ENCODE measurements at places on chromosomes 12 and 14.

DNA sequence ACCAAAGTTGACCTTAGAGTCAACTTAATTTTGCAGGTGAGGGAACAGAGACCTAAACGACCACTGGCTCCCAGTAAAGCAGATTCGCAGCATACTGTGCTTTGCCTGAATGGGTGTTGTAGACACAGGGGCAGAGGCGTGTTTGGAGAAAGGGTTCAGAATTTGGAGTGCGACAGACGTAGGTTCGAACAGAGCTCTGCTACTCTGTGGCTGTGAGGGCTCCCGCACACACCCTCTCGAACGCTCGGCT, 243 bp upstream of the TOMM20L start:
- no peak for DNase-seq

DNA sequence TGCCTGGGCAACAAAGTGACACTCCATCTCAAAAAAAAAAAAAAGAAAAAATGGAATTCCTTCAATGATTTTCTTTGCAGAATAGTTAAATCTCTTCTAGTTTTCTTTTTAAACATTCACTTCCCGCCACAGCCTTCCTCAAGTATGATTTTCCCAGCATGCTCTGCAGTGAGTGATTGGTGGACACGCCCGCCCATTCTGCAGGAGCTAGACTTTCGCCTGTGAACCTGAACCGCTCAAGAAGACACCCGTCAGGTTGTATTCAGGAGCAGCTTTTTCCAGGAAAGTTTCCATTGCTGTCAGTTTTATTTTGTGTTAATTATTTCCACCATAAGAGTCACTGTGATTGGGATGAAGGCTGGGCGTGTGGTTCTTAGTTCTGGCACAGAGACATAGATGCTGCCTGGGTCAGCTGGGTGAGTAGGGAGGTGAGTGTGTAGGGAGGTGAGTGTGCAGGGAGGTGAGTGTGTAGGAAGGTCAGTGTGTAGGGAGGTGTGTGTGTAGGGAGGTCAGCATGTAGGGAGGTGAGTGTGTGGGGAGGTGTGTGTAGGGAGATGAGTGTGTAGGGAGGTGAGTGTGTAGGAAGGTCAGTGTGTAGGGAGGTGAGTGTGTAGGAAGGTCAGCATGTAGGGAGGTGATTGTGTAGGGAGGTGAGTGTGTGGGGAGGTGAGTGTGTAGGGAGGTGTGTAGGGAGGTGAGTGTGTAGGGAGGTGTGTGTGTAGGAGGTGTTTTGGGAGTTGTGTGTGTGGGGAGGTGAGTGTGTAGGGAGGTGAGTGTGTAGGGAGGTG, 76.2 kb downstream of the KIF26A start:
- no peak for DNase-seq

- no peak for DNase-seq
Measured at GRCh38 chr12:92085040-92085735, 60.5 kb downstream of the BTG1 start.

DNA sequence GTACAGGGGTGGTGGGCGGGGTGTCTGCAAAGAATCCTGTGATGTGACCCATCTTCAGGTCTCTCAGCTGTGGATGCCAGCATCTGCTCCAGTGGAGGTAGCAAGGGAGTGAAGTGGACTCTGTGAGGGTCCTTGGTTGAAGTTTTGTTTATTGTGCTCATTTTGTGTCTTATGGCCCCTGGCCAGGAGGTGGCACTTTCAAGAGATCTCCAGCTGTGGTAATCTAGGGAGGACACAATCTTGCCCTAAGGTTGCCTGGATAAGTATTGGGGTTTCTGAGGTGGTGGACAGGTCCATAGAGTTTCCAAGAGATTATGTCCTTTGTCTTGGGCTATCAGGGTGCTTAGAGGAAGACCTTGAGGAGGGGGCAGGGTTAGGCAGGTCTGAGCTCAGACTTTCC, 260.7 kb downstream of the CCDC59 start:
- DNase-seq, result no peak

DNA sequence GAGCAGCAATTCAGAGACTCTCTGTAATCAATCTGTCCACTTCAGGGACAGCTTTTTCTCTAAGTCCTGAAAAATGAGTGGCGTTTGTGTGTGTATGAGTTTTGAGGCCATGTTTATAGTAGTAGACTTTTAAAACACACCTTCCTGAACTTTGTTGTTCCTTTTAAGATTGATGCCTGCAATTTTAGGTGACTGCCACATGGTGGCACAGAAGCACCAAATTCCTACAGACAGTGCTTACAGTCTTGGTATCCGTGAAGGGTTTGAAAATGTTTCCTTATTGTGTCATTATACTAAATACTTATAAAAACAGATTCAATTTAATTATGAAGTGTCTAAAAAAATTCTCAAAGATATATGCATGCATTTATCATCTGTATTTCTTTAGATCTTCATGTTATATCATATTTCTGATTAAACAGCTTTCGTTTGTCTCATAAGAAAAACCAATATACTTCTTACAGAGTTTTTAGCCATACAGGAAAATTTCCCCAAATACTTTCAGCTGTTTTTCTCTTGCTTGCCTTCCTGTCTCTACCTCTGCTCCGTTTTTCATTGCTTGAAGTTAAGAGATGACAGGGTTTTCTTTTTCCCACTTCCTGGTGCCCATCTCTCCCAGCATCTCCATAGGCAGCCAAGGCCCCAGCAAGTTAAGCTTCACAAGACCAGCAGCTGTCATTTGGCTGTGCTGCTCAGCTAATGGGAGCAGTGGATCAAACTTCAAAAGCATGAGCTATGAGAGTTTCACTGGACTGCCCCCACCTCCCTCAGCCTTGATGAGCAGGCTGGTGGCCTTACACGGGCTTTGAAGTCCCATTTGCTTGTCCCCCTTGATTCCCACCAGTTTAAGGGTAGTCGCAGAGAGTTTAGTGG, 259.6 kb downstream of the AKAP6 start:
- no peak for DNase-seq

- no peak for DNase-seq
Measured at GRCh38 chr14:50814161-50814560, 16.8 kb downstream of the NIN start.

DNA sequence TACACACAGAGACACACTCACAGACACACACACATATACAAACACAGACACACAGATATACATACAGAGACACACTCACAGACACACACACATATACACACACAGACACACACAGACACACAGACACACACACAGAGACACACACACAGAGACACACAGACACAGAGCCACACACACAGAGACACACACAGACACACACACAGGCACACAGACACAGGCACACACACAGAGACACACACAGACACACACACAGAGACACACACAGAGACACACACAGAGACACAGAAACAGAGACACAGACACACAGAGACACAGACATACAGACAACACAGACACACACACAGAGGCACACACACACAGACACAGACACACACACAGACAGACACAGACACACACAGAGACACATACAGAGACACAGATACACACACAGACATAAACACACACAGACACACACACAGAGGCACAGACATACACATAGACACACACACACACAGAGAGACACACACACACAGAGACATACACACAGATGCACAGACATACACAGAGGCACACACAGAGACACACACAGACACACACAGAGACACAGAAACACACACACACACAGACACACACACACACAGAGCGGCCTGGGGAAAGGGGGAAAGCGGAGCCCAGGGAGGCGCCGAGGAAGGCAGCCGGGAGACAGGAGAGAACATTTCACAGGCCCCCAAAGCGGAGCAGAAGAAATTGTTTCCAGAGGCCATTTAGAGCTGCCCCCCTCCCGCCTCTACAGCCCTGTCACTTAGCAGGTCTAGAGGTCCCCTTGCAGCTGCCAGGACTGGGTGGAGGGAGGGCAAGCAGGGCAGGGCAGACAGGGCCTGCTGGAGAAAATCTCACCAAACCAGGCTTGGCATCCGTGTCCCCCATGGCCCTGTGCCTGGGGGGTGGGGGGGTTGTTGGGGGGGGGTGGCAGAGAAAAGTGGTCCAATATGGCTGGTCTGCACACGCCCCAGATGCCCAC, 38.9 kb downstream of the SERPINA3 start:
- no peak for DNase-seq

- no peak for DNase-seq
Measured at GRCh38 chr14:93764211-93764659, 24.1 kb downstream of the PRIMA1 start.

DNA sequence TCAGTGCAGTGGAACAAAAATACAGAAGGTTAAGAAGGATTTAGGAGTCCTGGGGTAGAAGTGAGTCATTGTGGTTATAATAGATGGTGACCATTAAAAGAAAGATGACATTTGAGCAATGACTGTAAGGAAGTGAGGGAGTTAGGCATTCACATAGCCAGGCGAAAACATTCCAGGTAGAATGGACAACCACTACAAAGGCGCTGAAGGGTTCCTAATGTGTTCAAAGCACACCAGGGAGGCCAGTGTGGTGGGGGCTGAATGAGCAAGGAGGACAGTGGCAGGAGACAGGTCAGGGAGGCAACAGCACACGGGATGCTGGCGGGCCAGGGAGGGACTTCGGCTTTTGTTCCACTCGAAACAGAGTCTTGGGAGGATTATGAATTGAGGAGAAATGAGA, 129.9 kb downstream of the NPAS3 start:
- DNase-seq, result no peak

GRCh38 chr14:62280366-62280765, 518.1 kb downstream of the SNAPC1 start:
- no peak for DNase-seq

- no peak for DNase-seq
Measured at GRCh38 chr12:114006482-114007425, 40.6 kb upstream of the RBM19 start.

DNA sequence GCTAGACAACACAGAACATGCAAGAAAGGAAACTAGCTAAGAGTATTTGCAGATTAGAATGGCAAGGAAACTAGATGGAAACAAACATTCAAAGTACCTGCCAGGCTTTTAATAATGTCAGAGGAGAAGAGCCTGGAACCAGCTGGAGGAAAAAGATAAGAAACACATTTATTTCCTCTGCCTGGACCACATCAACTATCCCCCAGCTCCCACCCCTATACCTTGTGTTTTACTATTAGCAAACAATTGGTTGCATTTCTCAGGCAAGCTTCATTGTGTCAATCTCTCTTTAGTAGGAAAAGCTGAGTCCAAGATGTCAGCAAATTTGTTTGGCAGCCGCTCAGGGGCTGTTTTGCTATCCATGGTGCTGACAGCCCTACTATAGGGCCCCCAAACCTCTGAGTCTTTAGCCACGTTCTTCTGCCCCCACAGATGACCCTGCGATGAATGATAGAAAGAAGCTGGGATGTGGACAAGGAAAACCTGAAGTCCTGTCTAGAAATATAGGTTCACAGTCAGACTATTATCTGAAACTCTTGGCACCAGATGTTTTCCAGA, 11.6 kb upstream of the SYNDIG1L start:
- no peak for DNase-seq

GRCh38 chr12:68951652-68952051, 18.7 kb upstream of the CPM start:
- no peak for DNase-seq

DNA sequence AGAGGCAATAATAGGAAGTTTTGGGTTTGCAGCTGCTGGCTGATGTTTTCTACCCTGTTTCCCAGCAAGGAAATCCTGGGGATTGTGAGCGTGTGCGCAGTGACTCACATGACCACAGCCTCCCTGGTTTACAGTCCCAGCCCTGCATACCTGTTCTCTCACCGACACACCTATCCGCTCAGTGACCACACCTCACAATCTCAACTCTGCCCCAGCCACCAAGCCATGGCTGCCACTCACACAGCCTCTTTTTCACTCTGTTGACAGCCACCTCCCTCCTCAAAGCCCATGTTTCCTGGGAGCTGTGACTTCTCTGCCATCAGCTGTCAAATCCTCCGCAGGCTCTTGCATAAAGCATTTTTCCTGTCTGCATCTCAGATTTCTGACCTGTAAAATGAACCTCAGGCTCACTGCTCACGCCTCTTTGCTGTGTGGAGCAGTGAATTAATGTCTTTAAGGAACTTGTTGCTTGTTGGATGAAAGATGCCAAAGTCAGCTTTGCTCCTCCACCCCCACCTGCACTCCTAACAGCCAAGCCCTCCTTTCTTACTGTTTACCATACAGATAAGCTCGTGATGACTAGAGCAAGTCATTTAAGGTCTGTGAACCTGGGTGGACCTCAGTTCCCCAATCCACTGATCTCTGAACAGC, 43.5 kb downstream of the B4GALNT3 start:
- no peak for DNase-seq

- no peak for DNase-seq
Measured at GRCh38 chr12:9325471-9325870, 117.3 kb upstream of the PZP start.

DNA sequence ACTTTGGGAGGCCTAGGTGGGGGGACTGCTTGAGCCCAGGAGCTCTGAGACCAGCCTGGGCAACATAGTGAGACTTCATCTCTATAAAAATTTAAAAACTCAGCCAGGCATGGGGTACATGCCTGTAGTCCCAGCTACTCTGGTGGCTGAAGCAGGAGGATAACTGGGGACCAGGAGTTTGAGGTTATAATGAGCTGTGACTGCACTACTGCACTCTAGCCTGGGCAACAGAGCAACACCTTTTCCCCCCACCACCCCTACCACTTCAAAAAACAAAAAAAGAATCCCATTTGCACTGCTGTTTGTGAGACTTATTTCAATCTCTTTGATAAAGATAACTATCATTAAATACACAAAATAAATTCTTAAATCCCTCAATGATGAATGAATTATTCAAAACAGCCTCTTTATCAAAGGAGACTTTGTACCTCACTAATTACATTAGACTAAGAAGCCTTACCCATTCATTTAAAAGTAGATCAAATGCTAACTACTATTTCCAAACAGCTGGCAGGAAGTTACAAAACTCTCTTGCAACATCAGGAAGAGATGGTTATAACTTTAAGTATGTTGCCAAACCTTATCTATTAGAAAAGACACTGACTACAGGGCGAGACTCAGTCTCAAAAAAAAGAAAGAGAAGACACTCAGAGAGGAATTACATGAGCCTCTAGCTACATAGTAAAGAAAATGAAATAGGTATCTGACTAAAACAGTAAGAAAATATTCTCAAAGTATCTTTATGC, 14.7 kb downstream of the BLTP3B start:
- DNase-seq, result no peak

DNA sequence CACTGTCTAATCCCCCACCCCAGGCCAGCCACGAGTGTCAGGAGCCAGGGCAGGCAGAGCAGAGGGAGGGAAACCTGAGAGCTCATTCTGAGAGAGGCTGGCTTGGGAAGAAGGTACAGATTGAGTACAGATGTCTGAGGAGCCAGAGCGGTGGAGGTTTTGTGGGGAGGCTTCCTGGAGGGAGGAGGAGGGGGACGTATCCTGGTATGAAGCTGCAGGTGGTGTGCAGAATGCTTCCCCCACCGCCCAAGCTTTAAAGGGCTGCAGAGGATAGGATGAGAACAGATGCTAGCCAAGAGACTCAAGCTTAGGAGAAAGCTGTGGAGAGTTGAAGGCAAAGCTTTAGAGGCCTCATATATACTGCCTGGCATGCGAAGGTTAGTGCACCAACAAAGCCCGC, 3.2 kb upstream of the TAMALIN start:
- DNase-seq, result no peak

DNA sequence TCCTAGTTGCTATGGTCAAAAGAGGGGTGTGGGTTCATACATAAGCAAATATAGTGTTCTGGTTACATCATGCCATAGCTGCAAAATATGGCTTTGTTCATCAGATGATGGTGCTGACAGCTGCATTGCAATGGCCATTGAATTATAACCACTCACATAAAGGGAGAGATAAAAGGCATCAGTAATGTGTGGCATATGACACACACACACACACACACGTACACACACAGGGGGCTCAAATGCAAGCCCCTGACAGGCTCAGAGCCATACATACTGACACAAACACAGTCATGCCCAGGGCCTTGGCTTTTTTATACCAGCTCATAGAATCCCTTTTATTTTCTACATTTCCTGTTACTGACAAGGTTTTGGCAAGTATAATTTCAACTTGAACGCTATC, 698.9 kb downstream of the BCL11B start:
- DNase-seq, result no peak

GRCh38 chr12:67852701-67853100, 136.5 kb upstream of the IFNG-AS1 start:
- no peak for DNase-seq

All from NCI-H1436 treated with DMSO at 0.1 percent for 48 hours (cell line).